ENCODE measurements at places on chromosomes 6 and 20.
A peak's percentile ranks its signal among the peaks of the same experiment; 100 is the strongest.

DNA sequence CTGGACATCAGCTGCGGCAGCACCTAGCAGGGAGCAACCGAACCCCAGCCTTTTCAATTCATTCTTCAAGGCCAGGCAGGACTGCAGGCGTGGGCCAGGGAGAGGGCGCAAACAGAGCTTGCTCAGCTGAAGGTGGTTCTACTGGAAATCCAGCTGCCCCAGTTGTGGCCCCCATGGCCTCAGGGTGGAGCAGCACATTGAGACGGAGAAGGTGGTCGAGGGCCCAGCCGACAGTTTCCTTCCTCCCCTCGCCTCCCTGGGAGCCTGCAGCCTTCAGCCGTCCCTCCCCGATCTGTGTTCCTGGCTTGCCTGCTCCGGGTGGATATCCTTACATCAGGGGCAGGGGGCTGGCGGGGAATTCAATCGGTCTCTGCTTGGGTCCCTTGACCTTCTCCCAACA is 217.8 kb downstream of the ANKRD60 start:
- DNase-seq, result no peak

DNA sequence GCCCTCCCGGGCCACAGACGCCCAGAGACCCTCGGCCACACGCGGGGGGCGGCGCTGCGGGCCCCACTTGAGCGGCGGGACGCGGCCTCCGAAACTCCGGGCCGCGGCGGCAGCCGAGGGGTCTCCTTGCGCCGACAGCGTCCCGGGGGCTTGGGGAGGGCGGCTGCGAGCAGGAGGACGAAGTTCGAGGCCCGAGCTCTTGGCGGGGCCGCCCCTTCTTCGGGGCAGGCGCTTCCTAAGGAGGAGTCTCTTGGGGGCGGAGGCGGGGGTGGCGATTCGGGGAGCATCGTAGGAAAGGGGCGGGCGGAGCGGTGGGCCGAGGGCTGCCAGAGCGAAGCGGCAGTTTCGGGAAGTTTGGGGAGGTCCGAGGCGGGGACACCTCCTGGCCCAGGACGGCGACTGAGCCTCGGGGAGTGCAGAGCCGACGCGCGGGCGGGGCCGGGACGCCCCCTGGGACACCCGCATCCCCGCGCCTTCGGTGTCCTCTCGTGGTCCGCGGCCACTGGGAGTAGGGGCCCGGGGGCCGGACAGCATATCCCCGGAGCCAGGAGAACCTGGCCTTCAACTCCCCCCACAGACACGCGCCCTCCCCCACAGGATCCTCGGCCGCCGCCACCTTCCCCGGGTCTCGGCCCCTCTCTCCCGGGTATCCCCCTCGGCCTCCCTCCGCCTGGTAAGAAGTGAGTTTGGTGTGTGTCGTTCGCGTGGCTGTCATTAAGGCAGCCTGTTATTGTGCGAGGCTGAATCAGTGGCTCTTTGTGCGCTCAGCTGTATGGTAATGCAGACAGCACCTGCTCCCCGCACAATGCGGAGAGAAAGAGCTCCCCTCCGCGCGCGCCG is 613 bp upstream of the DLL1 start:
- peak; percentile 78 for DNase-seq

GRCh38 chr6:111791415-111791814 is 81.8 kb downstream of the FYN start:
- no peak for DNase-seq

DNA sequence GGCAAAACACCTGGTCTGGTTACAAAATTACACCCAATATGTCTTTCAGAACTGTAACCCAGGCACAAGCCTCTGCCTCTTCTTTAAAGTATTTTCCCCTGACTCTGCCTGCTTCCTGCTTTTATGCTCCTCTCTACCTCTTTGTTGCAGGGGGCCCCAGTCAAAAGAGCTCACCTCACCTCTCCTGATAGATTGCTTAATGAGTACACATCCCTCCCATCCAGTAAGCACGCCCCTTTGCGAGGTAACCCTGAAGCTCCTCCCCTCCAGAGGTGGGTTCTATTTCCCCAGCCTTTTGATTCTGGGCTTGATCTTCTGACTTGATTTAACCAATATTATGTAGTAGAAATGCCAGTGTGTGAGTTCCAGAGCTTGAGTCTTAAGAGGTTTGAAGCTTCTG is 56.6 kb upstream of the EYA2 start:
- no peak for DNase-seq

DNA sequence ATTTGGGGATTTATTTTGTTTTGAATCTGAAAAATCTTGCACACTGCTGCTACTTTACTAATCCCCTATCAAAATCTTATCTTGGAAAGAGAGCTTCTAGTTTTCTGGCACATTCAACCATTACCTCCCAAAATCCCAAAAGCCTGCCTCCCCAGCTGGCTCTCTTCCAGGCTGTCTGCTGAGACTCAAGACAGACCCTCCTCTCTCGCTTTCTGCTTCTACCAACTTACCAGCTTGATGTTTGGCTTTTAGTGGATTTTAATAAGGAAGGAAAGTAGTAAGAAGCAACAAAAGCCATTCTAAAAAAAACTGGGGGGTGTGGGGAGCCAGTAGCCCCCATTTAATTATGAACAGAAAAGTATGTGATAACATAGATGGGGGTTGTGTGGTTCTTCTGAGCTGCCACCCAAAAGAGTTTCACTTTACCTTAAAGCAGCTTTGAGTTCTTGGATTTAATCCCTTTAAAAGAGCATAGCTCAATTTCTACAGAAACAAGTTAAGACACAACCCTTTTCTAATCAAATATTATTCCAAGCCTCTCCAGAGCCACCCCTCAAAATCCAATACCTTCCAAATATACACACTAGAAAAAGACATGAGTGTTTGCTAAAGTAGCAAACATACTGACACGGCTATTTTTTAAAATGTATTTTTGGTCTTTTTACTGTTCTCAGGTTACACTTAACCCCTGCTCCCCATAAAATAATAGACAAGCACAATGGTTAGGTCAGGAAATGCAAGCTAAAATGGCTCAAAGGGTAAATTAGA is 71.7 kb downstream of the ATP9A start:
- DNase-seq, result no peak

- no peak for DNase-seq
These were observed 44.5 kb upstream of the DSE start for GRCh38 chr6:116326181-116326671.

- DNase-seq, result no peak
These were observed 233.2 kb downstream of the ARHGAP18 start for GRCh38 chr6:129476810-129477209.

DNA sequence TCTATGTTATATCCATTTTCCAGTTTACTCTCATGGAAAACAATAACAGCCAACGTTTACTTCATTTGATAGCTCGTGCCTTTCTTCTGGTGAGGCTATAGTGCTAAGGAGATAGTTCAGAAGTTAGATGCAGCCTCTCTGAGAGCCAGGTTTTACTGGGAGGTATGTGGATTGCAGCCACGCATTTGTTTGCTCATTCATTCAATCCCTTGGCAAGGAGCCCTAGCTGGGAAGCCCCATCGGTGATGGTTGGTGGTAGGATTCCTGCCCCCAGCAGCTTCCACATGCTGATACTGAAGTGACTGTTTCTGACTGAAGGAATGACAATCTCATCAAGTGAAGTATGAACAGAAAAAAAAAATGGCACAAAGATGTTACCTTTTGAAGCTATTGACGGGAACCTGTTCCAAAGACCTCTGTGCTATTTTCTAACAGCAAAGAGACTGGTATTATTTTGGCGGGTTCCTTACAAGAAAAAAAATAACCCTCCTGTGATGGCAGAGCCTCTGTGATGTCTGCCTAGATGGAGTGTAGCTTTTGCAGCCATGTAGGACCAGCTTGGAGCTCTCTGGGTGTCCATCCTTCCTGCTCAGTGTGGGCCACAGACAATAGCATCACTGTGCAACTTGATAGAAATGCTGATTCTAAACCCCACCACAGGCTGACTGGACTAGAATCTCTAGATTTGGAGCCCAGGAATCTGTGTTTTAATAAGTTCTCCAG is 30.6 kb downstream of the SNAP25 start:
- DNase-seq, result no peak

- no peak for DNase-seq
These were observed 252.0 kb downstream of the SOX4 start for GRCh38 chr6:21845439-21846140.

DNA sequence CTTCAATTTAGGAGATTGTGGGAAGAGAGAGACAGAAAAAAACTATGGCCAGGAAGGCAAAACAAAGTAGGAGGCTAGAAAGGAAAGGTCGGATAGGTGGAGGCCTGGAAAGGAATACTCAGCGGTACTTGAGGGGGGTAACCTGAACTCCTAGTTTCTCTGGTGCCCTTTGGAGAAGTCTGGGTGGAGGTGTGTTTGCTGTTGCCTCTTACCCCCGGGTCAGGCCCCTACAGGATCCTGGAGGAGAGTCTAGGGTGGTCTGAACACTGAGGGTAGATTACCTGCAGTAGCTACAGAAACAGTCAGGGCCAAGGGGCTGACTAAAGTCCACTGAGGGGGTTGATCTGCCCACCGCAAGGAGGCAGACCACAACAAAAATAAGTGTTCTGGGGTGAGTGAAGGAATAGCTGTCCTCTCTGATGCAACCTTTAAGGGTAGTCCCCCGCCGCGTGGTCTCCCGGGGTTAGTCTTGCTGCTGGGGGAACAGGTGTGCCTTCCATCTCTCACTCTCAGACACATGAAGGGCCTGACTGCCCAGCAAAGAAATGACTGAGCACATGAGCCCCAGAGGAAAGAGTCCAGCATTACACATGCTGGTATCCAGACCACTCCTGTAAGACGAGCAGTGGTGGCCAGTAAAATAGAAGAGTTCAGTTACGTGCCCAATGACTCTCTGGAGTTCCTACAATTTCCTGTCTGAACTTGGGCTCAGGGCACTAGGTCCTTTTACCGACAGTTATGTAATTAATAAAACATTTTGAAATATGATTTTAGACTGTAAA is 59.5 kb downstream of the MTHFD1L start:
- no peak for DNase-seq

GRCh38 chr20:48711696-48712464 is 115.9 kb downstream of the PREX1 start:
- no peak for DNase-seq
